ENCODE measurements at places on chromosomes 12 and 14.

GRCh38 chr14:86334355-86334754 lies 804.4 kb downstream of the FLRT2 start:
- DNase-seq: no peak

DNA sequence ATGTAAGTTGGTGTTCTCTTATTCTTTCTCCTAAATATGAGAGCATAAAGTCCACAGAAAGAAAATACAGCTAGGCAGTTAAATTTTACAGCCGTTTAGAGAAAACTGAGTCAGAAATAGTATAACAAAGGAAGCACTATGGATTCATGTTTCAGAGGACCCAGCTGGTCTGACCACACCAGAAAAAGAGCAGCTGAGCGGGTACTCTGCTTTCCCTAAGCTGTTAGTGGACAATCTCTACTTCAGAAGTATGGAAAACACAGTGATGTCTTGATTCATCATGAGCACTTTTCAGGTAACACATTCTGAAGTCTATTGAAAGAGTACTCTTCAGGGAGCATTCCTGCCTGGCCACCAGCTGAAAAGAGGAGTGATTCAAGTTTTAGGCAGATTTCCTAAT lies 12.4 kb downstream of the PPM1H start:
- no peak for DNase-seq

- DNase-seq: no peak
Observed at GRCh38 chr12:2169940-2170339, 117.2 kb downstream of the CACNA1C start.

DNA sequence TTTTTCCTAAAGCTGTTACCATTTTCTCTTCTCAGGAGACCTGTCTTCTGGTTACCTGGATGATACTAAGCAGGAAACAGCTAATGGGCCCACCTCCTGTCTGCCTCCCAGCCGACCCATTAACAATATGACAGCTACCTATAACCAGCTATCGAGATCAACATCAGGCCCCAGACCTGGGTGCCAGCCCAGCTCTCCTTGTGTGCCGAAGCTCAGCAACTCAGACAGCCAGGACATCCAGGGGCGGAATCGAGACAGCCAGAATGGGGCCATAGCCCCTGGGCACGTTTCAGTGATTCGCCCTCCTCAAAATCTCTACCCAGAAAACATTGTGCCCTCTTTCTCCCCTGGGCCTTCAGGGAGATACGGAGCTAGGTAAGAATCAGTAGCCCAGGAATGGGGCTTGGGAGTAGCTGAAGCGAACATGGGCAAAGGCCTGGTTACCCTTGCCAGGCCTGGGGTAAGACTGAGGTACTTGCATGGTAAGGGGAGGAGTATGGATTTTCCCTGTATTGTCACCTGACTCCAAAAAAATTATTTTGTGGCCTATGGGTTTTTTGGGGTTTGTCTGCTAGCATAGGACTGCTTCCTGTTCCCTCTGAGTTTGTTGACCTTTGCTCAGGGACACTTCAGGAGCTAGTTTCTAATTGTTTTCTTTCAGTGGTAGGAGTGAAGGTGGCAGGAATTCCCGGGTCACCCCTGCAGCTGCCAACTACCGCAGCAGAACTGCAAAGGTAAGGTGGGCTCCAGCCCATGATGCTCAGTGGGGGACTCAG lies 26.6 kb downstream of the TRAFD1 start:
- no peak for DNase-seq

DNA sequence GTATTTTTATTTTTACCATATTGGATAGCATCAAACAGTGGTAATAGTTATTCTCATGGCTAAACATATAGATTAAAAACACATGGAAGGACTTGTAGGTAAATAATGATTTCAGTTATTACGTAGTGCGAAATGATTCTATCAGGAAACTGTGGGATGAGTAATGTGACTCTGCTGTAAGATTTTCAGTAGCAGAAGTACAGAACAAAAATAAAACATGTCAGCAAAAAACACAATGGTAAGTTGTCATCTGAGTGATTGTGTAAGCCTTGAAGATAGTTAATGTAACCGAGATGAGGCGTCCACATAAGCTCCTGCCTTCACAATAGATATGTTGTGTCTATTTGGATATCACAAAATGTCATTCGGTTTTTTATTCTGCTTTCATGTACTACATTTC lies 99.8 kb downstream of the BORCS5 start:
- no peak for DNase-seq

- DNase-seq: no peak
Observed at GRCh38 chr12:30631740-30632139, 63.9 kb downstream of the IPO8 start.

- no peak for DNase-seq
Observed at GRCh38 chr12:48901278-48901677, 24.0 kb downstream of the FKBP11 start.

- peak; percentile 80 for DNase-seq
Observed at GRCh38 chr12:57224973-57225679, 4.4 kb upstream of the SHMT2 start.

DNA sequence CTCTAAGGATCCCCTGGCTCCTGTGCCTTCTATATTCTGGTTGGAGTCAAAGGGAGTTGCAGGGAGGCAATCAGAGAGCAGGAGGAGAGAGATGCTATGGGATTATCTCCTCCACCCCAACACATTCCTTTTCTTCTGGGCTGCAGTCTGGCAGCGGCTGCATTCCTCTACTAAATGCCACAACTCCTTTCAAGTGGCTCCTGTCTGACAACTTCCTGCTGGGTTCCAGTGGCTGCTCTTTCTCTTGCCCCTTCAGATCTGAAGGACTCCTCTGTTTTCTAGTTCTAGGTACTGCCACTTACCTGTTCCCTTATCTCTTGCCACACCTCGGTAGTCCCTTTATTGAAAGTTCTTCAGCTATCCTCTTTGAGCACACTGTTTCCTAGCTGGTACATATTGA lies 425.0 kb downstream of the SNAPC1 start:
- DNase-seq: no peak

- no peak for DNase-seq
Observed at GRCh38 chr14:67815573-67816225, 691 bp downstream of the ZFYVE26 start.

DNA sequence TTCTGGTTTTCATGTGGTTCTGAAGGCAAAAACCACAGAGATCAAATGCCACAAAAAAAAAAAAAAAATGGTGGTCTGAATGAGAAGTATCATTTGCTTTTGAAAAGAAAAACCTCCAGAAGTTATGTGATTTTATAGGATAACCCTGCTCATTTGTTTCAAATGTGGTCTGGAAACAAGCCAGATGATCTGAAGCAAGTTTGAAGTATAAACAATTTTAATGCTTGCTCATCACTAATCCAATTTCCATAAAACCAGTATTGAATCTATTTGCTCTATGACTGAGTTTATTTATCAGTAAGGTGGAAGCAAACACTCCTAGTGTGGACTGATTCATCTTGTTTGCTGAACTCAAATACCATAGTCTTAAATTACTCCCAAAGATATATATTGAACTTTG lies 407.3 kb upstream of the FLRT2 start:
- no peak for DNase-seq

- DNase-seq: no peak
Observed at GRCh38 chr14:102772781-102773570, 4.3 kb upstream of the TRAF3 start.

- DNase-seq: no peak
Observed at GRCh38 chr12:288687-289086, 26.1 kb upstream of the SLC6A13 start.

DNA sequence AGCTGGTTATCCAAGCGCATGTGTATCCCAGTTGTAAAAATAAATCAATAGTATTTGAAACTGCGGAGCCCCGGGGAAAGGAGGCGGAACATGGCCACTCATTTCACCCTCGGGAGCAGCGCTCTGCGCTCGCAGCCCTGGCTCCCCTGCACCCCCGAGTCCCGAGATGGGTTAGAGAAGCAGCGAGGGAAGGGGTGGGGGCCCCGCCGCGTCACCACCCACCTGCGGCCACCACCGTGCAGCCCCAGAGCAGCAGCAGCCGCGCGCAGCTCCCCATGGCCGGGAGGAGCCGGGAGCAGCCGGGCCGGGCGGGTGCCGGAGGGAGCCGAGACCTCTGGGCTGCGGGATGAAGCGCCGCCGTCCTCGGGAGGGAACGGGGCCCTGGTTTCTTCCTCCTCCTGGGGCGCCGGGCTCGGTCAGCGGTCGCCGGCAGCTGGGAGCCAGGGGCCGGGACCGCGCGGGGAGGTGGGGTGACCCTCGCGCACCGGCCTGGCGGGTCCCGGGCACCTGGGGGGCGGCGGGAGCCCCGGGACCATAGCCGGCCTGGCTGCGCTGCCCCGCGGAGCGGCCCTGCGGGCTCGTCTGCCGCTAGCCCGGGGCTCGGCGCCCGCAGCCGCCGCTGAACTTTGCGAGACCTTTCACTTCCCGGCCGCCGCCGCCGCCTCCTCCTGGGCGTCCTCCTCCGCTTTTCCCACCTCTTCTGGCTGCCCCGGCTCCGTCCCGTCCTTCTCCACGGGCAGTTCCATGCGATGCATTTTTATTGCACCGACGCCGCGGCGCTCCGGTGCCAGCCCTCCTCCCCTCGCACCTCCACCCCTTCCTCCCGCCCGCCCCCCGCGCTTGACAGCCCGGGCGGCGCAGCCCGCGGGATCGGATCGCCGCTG lies at the start of gene NTN4:
Gene NTN4 (minus strand): TSS at position 732 of the 884 bp plus-strand sequence. CDS start 455 bp downstream, at position 277.
- peak; percentile 36 for DNase-seq

DNA sequence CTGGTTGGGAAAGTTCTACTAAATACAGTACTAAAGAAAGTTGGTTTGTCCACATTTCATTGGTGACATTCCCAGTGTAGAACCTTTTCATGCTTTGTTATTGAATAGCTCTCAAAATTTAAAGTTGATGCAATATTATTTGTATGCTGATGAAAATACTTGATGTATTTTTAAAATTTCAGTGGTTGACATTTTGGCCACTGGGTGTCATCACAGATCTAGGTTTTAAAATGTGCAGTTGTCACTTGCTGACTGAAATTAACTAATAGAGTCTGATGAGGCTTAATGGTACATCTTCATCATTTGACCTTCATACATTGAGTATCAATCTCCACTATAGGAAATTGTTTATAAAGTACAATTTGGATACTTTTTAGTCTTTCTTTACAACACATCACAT lies 37.1 kb downstream of the CMAS start:
- no peak for DNase-seq

GRCh38 chr14:89457007-89457406 lies 40.0 kb upstream of the FOXN3 start:
- DNase-seq: no peak

DNA sequence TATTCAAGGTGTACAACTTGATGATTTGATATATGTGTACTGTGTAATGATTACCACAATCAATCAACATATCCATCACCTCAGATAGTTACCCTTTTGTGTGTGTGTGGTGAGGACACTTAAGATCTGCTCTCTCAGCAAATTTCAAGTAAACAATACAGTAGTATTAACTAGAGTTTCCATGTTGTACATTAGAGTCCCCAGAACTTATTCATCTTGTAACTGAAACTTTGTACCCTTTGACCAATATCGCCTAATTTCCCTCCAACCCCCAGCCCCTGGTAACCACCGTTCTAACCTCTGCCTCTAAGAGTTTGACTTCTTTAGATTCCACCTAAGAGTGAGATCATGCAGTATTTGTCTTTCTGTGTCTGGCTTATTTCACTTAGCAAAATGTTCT lies 12.1 kb downstream of the ADCK1 start:
- DNase-seq: no peak

DNA sequence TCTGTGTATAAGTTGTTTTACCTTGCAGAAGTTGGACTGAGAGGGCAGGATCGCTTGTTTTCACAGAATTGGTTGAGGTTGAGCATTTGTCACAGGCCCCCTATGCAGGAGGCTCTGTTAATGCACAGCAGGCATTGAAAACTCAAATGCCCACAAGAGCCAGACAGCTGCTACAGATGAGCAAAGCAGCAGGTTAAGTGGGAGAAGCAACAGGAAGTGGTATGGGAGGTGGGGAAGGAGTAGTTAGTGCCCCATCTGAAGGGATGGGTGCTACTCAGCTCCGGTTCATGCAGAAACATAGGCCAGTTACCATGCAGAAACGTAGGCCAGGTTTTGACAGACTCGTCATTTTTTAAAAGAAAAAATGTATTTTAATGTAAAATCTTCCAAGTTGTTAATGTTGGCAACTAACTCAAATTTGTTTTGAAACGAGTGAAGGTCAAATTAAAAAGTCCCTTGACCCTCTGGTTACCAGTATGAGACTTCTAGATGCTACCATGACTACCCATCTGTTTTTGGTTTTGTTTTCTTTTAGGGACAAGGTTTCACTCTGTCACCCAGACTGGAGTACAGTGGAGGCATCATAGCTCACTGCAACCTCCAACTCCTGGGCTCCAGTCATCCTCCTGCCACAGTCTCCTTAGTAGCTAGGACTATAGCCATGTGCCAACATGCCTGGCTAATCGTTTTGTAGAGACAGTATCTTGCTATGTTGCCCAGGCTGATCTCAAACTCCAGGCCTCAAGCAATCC lies 84.7 kb upstream of the FRMD6 start:
- DNase-seq: no peak

DNA sequence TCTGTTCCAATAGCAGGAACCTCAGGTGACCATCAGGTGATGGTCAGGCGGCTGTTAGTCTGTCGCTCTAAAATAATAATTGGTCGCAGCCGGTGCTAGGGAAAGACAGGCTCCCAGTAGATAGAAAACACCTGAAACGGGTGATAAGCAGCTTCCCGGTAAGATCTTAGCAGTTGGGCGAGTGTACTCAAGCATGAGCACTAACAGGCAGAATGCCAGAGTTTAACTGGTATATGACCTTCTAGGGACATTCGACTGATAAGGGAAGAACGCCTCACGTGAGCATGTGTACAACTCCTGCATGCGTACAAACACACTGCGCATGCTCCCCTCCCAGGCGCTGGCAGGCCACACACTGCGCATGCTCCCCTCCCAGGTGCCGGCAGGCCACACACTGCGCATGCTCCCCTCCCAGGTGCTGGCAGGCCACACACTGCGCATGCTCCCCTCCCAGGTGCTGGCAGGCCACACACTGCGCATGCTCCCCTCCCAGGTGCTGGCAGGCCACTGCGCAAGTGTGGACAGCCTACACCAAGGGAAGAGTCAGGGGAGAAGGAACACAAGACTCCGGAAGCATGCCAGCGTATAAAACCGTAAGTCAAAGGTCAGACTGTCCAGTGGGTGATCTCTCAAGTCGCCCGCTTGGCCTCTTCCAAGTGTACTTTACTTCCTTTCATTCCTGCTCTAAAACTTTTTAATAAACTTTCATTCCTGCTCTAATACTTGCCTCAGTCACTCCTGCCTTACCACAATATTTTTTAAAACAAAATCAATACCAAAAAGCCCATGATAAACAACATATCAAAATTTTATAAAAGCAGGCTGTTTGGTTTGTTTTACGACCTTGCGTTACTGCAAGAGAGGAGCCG lies 24.5 kb downstream of the GPRC5D start:
- peak; percentile 86 for DNase-seq

DNA sequence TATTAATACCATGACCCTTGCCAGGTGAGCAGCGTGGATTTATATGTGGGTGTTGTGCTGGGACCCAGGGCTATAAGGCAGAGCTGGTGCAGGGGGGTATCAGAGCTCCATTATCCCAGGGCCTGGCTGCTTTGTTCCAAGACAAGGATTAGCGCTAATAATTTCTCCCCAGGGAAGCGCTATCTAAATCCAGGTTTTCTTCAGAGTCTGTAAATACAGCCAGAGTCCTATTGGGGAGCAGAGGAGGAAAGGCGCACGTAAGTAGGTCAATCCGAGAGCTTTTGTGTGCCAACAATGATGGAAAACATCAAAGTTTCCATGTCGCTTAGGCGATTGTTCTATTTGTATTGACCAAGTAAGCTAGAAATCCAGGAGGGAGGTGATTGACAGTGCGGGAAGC lies 1009.7 kb downstream of the VRK1 start:
- no peak for DNase-seq

GRCh38 chr12:46351886-46352650 lies 20.5 kb downstream of the SLC38A2 start:
- DNase-seq: no peak

GRCh38 chr14:84403585-84403984 lies 1126.4 kb upstream of the FLRT2 start:
- no peak for DNase-seq
